ENCODE measurements at places on chromosomes 5 and 9.

- DNase-seq, result no peak
Observed at GRCh38 chr5:173493846-173494245, 122.6 kb downstream of the BOD1 start.

GRCh38 chr9:18544456-18544855, 70.5 kb downstream of the ADAMTSL1 start:
- no peak for DNase-seq

DNA sequence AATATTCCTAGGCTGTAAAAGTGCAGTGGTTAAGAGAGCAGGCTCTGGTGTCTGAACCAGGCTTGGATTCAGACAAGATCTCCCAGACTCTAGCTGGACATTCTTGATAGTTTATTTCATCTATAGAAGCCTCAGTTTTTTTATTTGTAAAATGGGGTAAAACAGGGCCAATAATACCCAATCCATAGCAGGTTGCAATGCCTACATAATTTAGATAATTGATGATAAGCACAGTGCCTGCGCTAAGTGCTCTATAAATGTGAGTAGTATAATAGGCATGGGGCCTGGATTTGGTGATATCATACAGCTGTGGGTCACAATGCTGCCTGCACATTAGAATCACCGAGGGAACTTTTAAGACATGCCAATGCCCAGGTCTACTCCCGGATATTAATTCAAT, 603.5 kb downstream of the ISL1 start:
- DNase-seq, result no peak

DNA sequence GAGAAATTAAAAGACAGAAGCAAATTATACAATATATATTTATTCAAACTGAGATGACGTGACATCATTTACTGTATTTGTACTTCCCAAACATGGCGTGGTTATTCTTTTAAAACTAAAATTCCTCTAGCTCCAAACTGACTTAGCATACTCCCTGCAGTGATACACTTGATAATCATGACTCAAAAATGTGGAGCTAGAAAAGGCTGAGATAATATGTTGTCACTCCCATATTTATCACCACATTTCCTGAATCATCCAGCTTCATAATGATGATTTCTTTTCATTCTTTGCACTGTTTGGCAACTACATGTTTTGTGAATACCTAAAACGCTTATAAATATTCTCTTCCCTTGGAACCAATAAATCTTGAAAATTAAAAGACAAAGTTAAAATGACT, 341.0 kb downstream of the EBF1 start:
- DNase-seq, result no peak

GRCh38 chr5:11143456-11144267, 382.6 kb upstream of the DAP start:
- DNase-seq, result no peak

Data from tibial artery (tissue), 4 donors.